ENCODE measurements at places on chromosomes 5 and 9.
A peak's percentile ranks its signal among the peaks of the same experiment; 100 is the strongest.

- DNase-seq, result no peak
These were observed 12.3 kb upstream of the OBP2A start for GRCh38 chr9:135533674-135534073.

DNA sequence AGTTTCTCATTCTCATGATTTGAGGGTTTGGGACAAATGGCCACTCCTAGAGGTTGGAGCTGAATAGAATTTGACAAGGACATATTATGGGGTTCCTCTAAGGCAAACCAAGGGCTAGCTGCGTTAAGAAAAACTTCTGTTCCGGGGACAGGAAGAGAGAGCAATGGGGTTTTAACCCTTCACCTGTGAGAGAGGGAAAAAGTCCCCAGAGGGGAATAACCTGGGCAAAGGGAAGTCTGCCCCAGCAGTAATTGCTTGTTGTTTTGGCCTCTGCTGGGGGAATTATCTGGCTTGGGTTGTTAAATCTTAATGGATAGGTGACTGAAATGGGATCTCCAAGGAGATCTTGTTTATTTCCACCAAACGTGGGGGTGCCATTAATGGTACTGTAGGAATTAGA is 110.1 kb upstream of the MOCS2 start:
- DNase-seq, result no peak

DNA sequence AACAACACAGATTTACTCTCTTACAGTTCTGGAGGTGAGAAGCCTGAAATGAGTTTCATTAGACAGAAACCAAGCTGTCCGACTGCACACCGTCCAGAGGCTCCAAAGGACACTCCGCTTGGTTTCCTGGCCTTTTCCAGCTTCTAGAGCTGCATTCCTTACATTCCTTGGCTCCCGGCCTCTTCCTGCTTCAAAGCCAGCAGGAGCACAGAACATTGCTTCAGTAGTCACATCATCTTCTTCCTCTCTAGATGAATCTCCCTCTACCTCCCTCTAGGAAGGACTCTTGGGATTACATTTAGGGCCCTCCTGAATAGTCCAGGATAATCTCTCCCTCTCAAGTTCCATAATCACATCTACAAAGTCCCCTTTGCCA is 213.3 kb downstream of the CDK5RAP2 start:
- DNase-seq, result peak; percentile 94

GRCh38 chr5:35046774-35047173 is 975 bp downstream of the AGXT2 start:
- peak; percentile 97 for DNase-seq

GRCh38 chr9:89364666-89365531 is 46.6 kb downstream of the SECISBP2 start:
- DNase-seq, result no peak

DNA sequence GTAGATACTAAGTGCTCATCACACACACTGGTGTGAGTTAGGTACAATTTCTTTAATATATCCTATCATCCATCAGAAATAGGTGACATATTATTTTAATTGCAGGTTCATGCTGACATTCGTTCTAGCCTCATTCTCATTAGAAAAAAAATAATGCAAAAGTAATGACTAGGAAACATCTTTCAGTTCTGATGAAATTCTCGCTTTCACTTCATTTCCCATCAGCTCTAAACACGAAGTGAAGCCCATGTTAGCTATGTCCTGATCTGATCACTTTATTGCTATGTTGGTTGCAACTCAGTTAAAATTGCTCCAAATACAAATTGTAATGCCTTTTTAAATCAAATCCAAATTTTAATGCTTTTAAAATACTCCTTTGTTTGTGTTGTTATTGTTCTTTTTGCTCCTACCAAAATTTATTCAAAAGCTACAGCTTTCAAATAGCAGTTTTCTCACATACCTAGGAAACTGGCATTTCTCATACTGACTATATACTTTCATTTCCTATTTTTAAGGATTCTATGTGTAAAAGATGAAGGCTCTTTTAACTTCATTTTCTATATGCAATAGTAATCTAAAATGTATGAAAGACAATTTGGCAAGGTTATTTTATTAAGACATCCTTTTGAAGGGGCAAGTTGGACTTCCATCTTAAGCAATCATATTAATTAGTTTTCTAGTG is 1237.8 kb upstream of the ACO1 start:
- DNase-seq, result no peak

- DNase-seq, result peak; percentile 68
These were observed 10.3 kb downstream of the SMIM32 start for GRCh38 chr5:136182618-136183017.

- DNase-seq, result no peak
These were observed 53.5 kb downstream of the RNF38 start for GRCh38 chr9:36346569-36346968.

DNA sequence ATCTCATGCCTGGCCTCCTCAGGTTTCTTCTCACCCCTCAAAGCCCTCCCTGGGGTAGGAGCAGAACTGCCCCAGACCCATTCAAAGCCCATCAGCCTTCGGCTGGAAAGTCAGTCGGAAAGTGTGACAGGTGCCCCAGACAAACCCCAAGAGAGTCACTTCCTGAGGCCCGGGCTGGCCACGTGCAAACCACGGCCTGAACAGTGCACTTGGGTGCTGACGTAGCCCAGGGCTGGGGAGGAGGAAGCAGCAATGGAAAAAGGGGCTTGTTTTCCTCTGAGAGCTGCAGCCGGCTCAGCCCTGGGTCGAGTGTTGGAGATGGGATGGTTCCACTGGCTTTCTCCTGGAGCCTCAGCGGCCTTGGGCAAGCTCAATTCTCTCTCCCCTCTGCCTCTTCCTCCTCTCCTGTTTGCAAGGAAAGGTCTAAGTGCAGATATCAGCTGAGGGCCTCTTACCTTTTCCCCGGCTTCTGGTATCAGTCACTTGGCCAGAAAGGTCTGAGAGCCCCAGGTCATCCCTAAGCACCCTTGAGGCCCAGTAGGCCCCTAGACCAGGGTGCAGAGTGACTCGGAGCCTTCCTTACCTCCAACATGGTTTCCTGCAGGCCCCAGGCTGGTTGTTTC is 5.9 kb upstream of the EGR1 start:
- no peak for DNase-seq

DNA sequence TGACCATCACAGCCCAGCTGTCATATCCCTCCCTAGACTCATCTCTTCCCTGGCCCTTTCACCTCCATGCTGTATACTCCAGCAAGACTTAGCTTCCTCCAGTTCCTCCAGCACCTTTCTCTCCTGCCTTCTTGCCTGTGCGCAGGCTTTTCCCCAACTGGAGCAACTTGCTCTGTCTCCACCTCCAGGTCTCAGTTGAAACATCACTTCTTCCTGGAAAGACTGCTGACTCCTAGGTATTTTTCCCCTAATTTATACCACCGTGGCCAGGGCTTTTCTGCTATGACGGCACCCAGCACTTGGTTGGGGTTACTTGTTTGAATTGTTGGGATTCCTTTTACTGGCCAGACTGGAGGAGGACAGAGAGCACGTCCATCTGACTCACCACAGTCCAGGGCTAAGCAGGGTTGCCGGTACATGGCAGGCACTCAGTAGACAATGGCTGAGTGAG is 67.5 kb downstream of the KCNIP1 start:
- DNase-seq, result peak; percentile 83

GRCh38 chr5:129118826-129119225 is 24.3 kb downstream of the ISOC1 start:
- DNase-seq, result no peak

DNA sequence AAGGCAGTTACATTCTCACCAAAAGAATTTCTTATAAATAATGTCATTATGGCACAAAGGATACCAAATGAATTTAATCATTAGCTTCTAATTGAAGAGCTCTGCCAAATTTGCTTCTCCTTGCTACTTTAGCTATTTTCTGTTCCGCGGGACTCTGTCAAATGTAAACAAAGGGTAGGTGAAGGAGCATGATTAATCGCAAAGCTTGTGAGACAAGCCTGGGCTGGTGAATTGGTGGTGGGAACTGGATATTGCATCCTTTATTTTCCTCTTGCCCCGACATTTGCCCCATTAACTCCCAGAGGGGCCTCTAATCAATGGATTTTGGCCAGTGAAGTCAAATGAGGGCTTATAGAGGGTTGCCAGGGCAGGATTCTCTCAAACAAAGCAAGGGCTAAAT is 234.2 kb upstream of the RFX3 start:
- no peak for DNase-seq

- peak; percentile 64 for DNase-seq
These were observed 12.5 kb upstream of the ZSWIM6 start for GRCh38 chr5:61319388-61320146.

- peak; percentile 87 for DNase-seq
These were observed 1.5 kb downstream of the COL27A1 start for GRCh38 chr9:114156657-114157421.

All from amniotic epithelial cell (primary cell).